ENCODE measurements at places on chromosomes 3 and 15.

- DNase-seq, result peak; percentile 37
Observed at GRCh38 chr3:153162513-153163392, 727 bp downstream of the RAP2B start.

DNA sequence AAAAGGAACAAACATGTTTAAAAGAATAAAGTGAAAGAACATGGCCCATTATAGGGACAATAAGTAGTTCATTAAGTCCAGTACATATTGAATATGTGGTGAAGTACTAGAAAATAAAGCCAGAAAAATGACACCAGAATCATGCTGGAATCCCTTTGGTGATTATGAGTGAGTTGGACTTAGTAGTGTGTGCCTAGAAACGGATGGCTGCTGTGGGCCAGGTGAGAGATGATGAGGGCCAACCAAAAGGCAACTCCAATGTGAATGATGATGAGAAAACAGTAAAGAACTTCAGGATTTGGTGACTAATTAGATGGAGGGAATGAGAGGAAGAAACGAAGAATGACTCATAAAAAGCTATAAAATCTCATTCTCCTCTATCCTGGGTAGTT lies 3.3 kb downstream of the CRYGS start:
- DNase-seq, result no peak

DNA sequence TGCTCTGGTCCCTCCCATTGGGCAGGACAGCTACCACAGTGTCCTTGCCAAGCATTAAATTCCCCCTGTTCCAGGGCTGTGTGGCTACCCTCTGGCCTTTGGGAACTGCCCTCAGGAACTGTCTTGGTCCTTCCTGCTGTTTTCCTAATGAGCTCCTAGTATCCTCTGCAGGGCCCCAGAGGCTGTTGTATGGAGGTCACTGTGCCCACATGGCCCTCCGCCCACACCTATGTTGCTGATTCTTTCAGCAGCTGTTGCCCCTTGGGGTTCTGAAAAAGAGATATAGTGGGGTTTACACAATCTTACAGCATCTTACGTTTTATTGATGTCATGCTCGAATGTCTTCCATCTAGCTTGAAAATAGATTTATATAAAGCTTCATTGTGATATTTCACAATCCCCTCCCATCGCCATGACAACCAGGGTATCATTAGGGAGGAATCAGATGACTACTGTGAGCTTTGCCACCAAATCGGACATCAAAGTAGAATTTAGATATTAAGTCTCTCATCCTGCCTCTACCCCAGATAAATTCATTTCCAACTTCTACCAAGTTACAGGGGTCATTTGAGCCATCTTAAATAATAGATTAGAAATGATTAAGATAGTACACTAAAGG lies 97.1 kb upstream of the NR2E3 start:
- DNase-seq, result no peak

DNA sequence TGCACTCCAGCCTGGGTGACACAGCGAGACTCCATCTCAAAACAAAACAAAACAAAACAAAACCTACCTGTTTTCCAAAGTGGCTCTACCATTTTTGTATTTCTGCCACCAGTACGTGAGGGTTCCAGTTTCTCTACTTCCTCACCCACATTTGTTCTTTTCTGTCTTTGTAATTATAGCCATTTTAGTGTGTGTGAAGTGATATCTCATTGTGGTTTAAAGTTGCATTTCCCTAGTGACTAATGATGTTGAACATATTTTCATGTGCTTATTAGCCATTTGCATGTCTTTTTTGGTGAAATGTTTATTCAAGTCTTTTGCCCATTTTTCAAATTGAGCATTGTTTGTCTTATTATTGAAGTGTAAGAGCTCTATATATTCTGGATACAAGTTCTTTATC lies 50.7 kb downstream of the TRA2B start:
- no peak for DNase-seq

GRCh38 chr3:170038434-170039110 lies 777 bp downstream of the GPR160 start:
- DNase-seq, result no peak

DNA sequence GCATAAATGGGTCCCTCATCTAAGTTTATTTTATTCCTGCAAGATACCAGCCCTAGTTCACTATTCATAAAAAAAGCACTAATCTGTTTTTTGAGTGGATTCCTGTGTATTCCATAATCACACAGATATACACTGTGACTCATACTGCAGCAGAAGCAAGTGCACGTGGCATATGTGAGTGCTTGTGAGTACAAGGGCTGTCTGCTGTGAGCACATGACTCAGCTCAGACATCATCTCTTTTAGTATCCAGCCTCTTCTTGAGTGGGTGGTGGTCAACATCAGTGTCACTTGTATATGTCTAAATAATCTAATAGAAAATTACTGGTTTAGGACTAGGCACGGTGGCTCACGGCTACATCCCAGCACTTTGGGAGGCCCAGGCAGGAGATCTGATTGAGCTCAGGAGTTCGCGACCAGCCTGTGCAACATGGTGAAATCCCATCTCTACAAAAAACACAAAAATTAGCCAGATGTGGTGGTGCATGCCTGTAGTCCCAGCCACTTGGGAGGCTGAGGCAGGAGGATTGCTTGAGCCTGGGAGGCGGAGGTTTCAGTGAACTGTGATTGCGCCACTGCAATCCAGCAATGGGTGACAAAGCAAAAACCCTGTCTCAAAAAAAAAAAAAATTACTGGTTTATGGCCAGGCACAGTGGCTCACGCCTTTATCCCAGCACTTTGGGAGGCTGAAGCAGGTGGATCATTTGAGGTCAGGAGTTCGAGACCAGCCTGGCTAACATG lies 49.8 kb downstream of the NIPA2 start:
- no peak for DNase-seq

- no peak for DNase-seq
Observed at GRCh38 chr3:62332835-62333244, 40.5 kb downstream of the FEZF2 start.

GRCh38 chr15:77866596-77867125 lies 210.8 kb downstream of the TBC1D2B start:
- DNase-seq, result peak; percentile 4

DNA sequence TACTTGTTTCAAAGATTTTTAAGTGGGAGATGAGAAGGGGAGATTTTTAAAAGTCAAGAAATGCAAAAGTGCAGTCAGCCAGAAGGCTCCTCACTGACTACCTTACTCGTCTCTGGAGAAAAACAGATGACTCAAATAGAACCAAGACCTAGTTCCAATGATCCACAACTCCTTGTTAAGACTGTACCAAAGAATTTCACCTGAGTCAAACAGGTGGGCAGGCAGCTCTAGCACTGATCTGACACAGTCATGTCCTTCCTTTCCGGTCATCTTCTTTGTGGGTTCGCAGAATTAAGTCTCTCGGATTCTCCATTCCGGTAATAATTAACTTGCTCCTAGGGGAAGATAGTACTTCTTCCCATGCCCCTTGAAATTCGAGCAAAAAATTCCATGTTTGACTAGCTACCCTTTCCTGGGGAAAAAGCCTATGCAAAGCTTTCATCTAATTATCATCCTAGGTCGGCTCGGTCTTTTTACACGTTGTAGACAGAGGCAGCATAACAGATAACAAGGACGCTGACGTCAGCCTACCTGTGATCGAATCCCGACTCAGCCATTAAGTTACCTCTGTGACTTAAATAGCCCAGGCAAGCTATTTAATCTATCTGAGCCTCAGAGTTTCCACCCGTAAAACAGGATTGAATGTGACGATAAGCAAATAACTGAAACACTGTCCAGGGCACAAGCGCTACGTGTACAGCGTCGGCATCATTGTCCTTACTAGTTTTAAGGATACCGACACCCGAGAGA lies 758 bp downstream of the SELENOK start:
- DNase-seq, result no peak

- no peak for DNase-seq
Observed at GRCh38 chr3:129442486-129442885, 2.5 kb downstream of the IFT122 start.

GRCh38 chr15:99496302-99496629 lies 69.5 kb upstream of the MEF2A start:
- DNase-seq, result no peak

- DNase-seq, result no peak
Observed at GRCh38 chr3:46748170-46748569, 30.5 kb upstream of the PRSS50 start.

GRCh38 chr3:66104535-66104934 lies 65.8 kb upstream of the MAGI1 start:
- DNase-seq, result no peak

DNA sequence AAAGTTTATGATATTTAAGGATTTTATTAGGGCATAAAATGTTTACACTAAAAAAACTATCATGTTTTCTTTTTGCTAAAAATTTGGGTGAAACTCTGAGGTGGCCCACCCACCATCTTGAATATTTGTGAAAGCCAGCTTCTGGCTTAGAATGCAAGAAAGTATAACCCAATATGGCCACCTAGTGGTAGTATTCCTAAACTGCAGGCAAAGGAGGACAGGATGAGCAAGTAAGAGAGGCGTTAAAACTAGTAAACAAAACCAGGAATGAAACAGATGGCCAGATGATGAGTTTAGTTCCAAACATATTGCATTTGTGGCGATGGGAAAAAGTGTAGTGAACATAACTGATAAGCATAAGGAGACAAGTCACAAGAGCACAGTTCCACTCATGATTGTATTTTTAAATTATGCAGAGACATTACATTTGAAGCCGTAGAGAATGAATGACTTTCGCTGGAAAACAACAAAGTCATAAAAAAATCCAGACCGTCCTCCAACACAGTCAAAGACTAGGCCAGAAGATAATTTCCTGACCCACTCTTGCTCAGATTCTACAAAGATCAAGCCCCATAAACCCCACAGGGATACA lies 103.3 kb upstream of the PRTG start:
- peak; percentile 77 for DNase-seq

- peak; percentile 83 for DNase-seq
Observed at GRCh38 chr15:70605606-70606410, 157.6 kb downstream of the UACA start.

DNA sequence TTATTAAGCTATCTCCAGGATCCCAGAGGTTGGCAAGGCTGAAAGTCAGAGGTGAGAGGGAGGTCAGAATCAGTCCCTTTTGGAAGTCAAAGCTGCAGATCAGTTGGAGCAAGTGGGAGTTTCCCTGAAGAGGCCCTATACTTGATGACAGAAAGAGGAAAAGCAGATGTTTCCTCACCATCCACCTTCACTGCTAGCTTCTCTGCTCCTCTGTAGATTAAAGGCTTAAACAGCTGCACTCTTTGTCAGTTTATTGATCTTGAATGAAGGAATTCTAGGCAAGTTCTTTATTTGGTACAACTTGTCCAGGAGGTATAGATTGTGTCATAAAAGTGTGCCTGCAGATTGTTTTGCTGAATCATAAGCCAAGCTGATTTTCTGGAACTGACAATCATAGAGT lies 408.2 kb upstream of the TGFBR2 start:
- no peak for DNase-seq

DNA sequence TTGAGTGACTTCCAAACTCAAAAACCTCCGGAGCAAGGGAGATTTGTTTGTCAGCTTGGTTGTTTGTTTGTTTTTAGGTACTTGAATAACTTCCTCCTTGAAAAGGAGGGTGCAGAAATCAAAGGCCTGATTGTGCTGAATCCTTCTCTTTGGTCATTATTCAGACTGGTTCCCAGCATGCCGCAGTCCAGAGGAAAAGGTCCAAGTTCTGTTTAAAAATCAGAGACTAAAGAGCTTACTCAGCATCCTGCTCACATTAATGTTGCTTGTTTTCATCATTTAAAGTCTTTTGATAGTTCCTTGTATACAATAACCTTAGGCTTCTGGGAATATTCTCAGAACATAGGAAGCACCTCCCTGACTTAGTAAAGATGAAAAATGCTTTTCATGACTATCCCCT lies 982 bp upstream of the SCG3 start:
- DNase-seq, result no peak

DNA sequence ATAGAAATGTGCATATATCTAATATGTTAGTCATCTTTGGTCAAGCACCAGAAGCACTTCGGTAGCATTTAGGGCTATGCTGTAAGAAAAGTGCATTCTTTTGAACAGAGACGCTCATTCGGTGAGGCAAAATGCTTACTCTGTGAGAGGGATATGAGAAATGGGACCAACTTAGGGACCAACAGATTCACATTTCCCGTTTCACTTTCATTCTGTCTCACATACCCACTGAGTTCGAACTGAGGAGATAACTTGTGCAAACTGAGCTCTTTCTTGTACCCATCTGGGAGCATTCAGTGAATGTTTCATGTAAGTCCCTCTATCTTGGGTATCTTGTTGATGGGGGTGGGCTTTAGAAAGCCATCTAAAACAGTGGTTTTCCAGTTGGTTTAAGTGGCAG lies 135.3 kb downstream of the FEZF2 start:
- no peak for DNase-seq

DNA sequence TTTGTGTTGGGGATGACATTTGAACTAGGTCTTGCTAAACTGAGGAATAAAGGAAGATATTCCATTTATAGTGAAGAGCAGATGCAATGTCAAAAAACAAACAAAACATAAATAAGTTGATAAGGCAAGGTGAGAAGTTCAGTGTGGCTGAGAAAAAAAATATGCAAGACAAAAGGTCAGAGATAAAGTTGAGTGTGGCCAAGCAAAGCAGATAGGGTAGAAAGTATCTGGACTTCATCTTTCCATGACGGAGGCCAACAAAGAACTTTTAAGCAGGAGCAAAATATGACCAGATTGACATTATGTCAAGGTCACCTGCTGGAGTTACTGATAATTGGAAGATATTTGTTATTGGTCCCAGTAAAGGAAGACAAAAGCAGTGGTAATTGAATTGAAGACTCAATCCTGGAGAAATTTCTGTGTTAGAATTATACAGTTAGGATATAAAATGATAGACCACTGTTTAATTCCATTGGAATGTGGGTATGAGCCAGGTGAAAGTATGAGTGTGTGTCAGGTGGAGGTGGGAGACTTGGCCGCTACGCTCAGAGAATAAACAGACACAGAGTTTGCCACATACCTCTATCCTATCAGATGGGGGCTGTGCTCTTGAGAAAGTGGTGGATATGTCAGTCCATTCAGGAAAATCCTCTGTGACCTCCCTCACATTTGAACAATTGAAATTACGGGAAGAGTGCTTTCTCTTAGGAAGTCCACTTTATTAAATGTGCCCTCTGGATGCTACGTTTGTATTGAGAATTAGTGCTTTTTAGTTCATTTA lies 28.1 kb downstream of the ADIPOQ start:
- DNase-seq, result no peak

DNA sequence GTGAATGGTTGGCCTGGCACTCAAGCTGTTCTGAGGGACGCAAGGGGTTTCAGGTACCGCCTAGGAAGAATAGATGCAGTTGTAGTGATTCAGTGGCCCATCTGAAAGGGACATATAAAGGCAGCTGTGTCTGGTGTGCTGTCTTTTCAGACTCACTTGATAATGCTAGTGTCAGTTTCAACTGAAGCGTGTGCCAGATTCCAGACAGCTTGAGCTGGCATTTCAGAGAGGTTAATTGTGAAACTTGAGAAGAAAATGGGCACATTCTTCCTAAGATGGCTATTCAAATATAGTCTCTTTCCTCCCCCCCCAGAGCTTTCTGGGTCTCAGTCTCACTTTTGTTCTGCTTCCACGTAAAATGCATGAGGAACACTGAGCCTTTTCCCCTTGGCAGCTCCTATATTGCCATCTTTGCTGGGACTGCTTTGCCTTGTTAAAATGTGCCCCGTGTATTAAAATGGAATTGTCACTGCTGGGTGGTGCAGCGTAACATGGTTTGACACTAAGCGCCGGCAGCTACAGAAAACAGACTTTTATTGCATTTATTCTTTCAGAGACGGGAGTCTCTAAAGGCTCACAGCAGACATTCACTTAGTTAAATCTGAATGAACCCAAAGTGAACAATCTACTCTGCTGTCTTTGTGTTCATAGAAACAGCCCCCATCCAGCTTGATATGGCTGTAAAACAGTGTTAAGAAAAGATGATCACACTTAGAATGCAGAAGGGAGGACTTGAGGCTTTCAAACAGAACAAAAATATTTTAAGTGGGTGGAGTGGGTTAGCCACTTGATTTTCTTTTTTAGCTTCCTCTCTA lies 478.7 kb downstream of the RBMS3 start:
- DNase-seq, result no peak

- peak; percentile 30 for DNase-seq
Observed at GRCh38 chr3:173371848-173372487, 25.6 kb upstream of the NLGN1 start.

Measured in uterus (tissue), 4 donors.